ENCODE measurements at places on chromosomes 3 and 15.

GRCh38 chr3:143657391-143657790 is 190.9 kb downstream of the SLC9A9 start:
- no peak for DNase-seq

DNA sequence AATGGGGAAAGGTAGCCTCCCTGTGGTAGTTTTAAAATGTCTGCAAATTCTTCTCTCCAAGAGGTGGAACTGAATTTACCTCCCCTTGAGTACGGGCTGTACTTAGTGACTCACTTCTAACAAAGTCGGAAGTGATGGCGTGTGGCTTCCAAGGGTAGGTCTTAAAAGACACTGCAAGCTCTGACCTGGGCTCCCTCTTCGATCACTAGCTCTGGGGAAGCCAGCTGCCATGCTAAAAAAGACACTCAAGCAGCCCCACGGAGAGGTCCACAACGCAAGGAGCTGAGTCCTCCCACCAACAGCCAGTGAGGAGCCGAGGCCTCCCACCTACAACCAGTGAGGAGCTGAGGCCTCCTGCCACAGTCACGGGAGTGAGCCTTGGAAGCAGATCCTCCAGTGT is 122.0 kb upstream of the HACD2 start:
- DNase-seq, result no peak

DNA sequence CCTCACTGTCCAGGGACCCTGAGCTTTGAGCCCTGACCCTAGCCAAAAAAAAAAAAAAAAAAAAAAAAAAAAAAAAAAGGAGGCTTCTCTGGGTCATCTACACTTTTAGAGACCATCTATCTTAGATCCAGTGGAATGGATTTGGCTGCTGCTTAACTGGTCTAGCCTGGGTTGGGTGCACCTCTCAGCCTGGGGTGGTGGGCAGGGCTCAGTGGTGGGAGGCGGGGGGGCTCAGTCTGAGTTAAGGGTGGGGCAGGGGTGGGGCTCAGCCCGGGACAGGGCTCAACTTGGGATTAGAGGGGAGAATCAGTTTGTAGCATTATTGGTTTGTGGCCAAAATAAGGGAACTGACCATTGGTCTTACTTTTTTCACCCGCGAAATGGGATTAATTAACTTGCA is 139.2 kb downstream of the TPRA1 start:
- no peak for DNase-seq

DNA sequence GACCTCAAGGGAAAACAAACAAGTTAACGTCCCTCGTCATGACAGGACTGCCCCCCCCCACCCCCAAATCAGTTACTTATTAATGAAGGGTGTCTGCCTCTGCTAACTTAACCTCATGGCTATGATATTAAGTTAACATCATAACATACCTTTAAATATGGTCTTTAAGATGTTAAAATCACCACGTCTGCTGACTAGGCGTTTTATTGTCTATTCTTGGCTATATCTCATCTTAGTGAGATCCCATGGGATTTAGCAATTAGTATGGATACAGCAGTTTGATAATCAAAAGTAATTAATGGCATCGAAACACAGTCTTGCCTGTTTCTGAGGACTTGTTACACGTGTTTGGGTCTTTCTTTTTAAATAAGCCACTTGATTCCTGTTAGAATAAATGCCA is 186.9 kb downstream of the FOXB1 start:
- no peak for DNase-seq

- DNase-seq, result no peak
Measured at GRCh38 chr3:149706905-149707304, 45.4 kb downstream of the COMMD2 start.

DNA sequence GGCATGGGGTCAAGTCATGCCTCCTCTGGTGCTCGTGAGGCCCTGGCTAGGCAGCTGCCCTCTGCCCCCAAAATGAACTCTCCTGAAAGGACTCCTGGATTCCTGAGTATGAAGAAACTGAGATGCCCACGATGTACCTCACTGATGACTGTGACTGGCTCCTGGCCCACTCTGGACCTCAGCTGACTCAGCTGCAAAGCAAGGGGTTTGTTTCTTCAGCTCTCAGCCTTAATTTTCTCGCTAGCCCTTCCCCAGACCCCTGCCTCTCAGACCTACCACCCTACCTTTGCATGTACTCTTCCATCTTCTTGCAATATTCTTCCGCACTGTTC is 5.2 kb upstream of the GNAI2 start:
- DNase-seq, result no peak

- no peak for DNase-seq
Measured at GRCh38 chr3:16487511-16488175, 25.9 kb downstream of the RFTN1 start.

- no peak for DNase-seq
Measured at GRCh38 chr15:80386151-80386550, 18.0 kb upstream of the ARNT2 start.

DNA sequence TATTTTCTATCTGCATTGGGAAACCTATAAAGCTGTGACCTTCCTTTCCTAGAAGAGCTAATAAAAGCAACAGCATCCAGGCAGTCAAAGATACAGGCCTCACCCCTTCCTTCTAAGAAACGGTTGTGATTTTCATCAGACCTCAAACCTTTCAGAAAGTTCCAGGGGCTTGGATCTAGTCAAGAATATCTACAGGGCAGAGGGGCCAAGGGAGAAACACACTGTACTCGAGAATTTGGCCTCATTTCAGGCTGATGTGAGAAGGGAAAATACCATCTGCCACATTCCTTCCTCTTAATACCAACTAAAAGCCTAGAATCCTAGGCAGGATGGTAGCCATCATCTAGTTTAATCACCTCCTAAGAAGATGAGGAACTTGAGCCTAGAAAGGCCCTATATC is 24.5 kb upstream of the BCL6 start:
- DNase-seq, result no peak

DNA sequence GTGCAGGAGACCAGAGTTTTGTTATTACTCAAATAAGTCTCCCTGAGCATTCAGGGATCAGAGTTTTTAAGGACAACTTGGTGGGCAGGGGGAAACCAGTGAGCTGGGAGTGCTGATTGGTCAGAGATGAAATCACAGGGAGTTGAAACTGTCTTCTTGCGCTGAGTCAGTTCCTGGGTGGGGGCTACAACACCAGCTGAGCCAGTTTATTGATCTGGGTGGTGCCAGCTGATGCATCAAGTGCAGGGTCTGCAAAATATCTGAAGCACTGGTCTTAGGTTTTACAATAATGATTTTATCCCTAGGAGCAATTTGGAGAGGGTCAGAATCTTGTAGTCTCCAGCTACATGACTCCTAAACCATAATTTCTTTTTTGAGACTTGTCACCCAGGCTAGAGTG is 13.8 kb upstream of the ZNF662 start:
- no peak for DNase-seq

- DNase-seq, result no peak
Measured at GRCh38 chr15:59711451-59712243, 22.5 kb upstream of the BNIP2 start.

DNA sequence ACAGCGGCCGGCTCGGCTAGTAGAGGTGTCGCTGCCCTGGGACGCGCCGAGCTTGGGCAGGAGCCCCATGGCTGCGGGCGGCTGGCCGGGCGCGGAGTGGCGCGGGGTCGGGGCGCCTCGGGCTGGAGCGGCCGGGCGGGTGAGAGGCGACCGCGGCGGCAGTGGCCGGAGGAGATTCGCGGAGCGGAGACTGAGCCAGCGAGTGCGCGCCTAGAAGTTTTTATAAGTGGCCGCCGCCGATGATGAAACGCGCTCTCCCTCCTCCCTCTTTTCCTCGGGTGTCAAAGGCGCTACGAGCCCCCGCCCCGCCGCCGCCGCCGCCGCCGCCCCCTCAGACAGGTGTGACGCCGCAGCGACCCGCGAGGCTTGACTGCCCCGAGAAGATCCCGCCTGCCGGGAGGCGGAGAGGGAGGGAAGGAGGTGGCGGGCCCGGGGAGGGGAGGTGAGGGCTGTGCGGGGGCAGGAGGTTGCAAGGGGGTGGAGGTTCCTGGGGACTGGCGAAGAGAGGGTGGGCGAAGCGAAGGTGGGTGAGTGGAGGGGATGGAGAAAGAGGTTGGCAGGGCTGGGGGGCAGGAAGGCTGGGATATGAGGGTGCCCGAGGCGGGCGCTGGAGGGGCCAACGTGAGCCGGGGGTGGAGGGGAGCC is at the start of gene SLCO2A1:
SLCO2A1 (minus strand) TSS at position 192 of the 645 bp plus-strand sequence; CDS start at position 69, 123 bp downstream.
- no peak for DNase-seq

- DNase-seq, result no peak
Measured at GRCh38 chr15:69668963-69669362, 216.3 kb downstream of the RPLP1 start.

- no peak for DNase-seq
Measured at GRCh38 chr3:33438881-33439545, 1.2 kb downstream of the UBP1 start.

DNA sequence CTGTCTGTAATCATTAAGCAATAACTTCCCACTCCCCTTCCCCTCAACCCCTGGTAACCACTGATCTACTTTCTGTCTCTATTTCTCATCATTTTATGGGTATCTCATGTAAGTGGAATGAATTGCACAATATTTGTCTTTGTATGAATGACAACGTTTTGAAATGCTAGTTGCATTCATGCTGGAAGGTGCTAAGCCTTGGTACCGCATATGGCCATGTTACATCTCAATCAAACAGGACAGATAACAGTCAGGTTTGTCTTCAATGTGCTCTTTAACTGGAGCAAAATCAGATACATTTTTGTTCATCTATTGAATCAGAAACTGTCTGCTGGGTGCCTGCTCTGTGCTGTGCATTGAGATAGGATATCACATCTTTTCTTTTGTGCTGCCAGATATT is 134.2 kb downstream of the AGBL1 start:
- DNase-seq, result no peak

DNA sequence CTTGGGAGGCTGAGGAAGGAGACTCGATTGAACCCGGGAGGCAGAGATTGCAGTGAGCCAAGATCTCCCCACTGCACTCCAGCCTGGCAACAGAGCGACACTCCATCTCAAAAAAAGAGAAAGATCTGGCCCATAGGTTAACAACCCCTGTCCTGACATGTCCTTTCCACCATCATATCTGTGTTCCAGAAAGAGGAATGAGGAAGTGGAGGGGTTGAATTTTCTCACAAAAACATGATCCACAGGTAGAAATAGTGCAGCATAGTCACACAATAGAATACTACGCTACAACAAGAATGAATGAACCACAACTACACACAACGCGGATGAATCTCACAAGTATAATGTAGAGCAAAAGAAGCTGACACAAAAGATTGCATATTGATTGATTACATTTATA is 4.7 kb upstream of the SLC51B start:
- DNase-seq, result no peak

GRCh38 chr3:177371888-177372287 is 174.6 kb upstream of the TBL1XR1 start:
- no peak for DNase-seq

- DNase-seq, result peak; percentile 36
Measured at GRCh38 chr3:187750006-187750512, 4.8 kb upstream of the BCL6 start.

DNA sequence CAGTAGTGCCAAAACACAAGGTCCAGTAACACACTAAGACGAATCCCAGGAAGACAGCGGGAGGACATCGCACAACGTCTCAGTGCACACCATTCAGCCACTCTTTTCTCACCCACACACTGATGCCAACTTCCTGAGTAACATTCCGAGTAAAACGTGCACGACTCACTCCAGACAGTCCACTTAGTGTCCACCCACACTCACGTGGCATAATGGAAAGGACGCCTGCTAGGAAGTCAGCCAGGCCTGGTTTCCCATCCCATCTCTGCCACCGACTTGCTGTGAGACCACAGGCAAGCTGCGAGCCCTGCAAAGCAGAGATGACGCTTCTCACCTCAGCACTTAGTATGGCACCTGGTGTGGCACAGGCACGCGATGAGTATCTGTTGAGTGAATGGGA is 36.8 kb upstream of the VGLL4 start:
- DNase-seq, result no peak

GRCh38 chr15:83327041-83327440 is 42.6 kb upstream of the BNC1 start:
- DNase-seq, result no peak

DNA sequence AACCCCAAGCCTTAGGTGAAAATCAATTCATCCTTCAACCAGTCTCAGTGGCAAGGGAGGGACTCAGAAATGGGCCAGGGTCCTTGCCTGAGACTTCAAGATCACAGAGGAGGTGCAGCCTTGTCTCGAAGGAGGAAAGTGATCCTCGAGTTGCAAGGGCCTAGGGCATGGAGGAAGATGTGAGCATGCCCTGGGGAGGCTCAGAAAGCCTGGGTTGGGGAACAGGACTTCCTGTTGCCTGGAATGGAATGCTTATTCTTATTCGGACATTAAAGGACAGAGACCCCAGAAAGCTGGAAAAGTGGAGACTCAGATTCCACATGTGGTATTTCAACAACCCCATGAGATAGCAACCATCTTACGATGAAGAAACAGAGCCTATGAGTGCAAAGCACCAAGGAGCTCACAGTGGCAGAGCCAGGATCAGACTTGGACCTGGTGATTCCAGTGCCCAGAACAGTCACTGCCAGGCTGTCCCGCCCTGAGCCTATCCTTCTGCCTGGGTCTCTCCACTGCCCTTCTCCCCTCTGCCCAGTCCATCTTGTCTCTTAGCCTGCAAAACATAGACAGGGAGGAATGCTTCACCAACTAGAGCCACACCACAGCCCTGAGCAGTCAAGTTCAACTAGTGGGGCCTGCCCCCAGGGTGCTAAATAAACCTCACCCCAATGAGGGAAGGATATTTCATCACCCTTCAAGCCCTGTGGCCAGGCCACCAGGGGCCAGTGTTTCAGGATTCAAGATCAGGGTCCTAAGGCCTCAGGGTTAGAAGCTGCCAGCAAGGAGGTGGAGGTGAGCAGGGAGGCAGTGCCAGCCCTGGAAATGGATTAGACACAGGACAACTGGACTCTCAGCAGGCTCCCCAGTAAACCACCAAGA is 21.9 kb downstream of the DAPK2 start:
- DNase-seq, result no peak

- DNase-seq, result no peak
Measured at GRCh38 chr3:144652573-144652972, 681.0 kb downstream of the DIPK2A start.

- DNase-seq, result no peak
Measured at GRCh38 chr15:91278951-91279350, 178.9 kb downstream of the SV2B start.

GRCh38 chr3:43180027-43180426 is 74.1 kb upstream of the POMGNT2 start:
- no peak for DNase-seq

- DNase-seq, result peak; percentile 3
Measured at GRCh38 chr3:31533169-31534064, 692 bp downstream of the STT3B start.

DNA sequence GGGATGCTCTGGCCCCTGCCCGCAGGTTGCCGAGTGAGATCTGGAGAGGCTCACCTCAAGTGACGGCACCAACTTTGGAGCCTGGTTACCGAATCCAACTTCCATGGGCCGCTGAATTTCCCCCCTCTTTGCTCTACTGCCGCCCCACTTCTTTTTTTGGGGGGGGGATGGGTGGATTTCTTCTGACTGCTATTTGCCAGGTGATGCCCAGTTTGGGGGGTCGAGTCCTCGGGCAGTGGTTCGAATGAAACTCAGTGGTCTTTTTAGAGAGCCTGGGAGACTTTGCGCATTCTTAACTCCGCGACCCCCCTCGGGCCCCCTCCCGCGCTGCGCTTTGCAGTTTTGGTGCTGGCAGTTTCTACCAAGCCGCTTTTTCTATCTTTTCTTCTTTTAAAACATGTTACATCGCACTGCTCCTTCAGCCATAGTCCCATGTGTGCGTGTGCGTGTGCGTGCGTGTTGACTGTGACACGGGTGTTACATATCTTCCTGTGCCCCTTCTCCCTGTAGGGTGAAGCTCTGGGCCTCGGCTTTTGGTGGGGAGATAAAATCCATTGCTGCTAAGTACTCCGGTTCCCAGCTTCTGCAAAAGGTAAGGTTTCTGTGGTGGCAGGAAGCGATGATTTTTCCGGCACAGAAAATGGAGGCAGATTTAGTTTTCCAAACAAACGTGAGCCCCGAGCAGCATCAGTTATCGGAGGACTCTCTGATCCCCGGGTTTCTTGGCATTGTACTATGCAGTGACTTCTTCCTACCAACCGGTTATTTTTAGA is 837 bp downstream of the CACNA2D3 start:
- DNase-seq, result peak; percentile 17
